ENCODE measurements at places on chromosomes 12 and 14. TPM values are rescaled to one million over a fixed set of nuclear protein-coding genes. Genes with fewer than 3 reads are reported as not detected.

Gene TCL1A
- not detected for total RNA-seq

Gene ATXN3
- total RNA-seq, result 8.0 TPM

Gene LTBP2
- 3.9 TPM for total RNA-seq

Gene C12orf60
- 0.51 TPM for total RNA-seq

Gene INHBC
- total RNA-seq, result not detected

Gene FAR2
- 1.5 TPM for total RNA-seq

Gene STAB2
- 0.14 TPM for total RNA-seq

Gene BIN2
- total RNA-seq, result 0.75 TPM

Gene CEP170B
- 19.7 TPM for total RNA-seq

Gene ETFRF1
- total RNA-seq, result 8.7 TPM

Gene RPL6
- total RNA-seq, result 590 TPM

Gene P3H3
- 17.3 TPM for total RNA-seq

Gene OR4E2
- total RNA-seq, result not detected

Gene SMCO3
- 0.15 TPM for total RNA-seq

Gene TRAF3
- total RNA-seq, result 6.5 TPM

Gene HOXC10
- total RNA-seq, result 0.08 TPM

Gene CISTR
- not detected for total RNA-seq

Gene RDH12
- total RNA-seq, result 1.0 TPM

Gene LRFN5
- 0.20 TPM for total RNA-seq

Gene NGB
- 3.4 TPM for total RNA-seq

Gene TNS2
- 22.7 TPM for total RNA-seq

Gene SLC17A8
- total RNA-seq, result not detected

Gene RBP5
- 2.1 TPM for total RNA-seq

Gene TAS2R20
- total RNA-seq, result 0.54 TPM

Gene HHIPL1
- total RNA-seq, result 0.24 TPM

Gene CCDC177
- total RNA-seq, result not detected

Gene LALBA
- not detected for total RNA-seq
